Activated T-helper 1 cell treated with anti-CD3 and anti-CD28 coated beads, Interleukin-12 subunit alpha, Interleukin-12 subunit beta, Interleukin-2, Interleukin-4 antibody, amounts not matched to agents 30 ng/mL and 10 ng/mL and 1 ng/mL, durations not matched to agents 14 hours and 24 hours and 36 hours (primary cell): ENCODE measurements at places on chromosomes 4 and X.

DNA sequence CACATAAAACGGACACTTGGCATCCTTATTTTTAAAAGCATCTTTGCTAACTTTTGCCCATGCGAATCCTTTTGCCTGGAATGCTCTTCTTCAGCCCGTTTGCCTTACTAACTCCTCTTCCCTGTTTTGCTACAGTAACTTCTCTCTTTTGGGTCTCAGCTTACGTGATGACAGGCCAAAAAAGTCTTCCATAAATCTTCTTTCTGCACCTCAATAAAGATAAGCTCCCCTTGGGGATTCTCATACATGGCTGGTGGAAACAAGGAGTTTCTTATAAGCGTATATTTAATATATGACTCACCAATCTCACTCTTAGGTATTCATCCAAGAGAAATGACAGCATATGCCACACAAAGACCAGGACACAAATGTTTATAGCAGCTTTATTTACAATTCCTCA lies 192.7 kb downstream of the RCHY1 start:
- no peaks in the 10 kb centered on the region for H3K4me1 ChIP-seq
- H3K27ac ChIP-seq, result no peak overlapping the region
- no peaks in the 10 kb centered on the region for H3K36me3 ChIP-seq

GRCh38 chr4:141804836-141805235 lies 168.5 kb downstream of the IL15 start:
- H3K27ac ChIP-seq, result no peak overlapping the region
- H3K4me1 ChIP-seq, result no peaks in the 10 kb centered on the region
- H3K27me3 ChIP-seq, result no peaks in the 10 kb centered on the region
- no peak overlapping the region for H3K4me3 ChIP-seq
- no peaks in the 10 kb centered on the region for H3K36me3 ChIP-seq
- no peak for DNase-seq

GRCh38 chrX:85930099-85930498 lies 117.3 kb downstream of the CHM start:
- H3K27me3 ChIP-seq, result no peaks in the 10 kb centered on the region
- H3K4me1 ChIP-seq, result no peaks in the 10 kb centered on the region
- no peak overlapping the region for H3K27ac ChIP-seq

- DNase-seq, result no peak
- no peak overlapping the region for H3K27ac ChIP-seq
- H3K36me3 ChIP-seq, result no peaks in the 10 kb centered on the region
- H3K27me3 ChIP-seq, result peaks cover 5% of the 10 kb centered on the region
Observed at GRCh38 chr4:183540410-183541009, 35.7 kb downstream of the ING2 start.

- no peaks in the 10 kb centered on the region for H3K36me3 ChIP-seq
- no peaks in the 10 kb centered on the region for H3K27me3 ChIP-seq
- no peak overlapping the region for H3K4me3 ChIP-seq
- DNase-seq, result no peak
- H3K27ac ChIP-seq, result no peak overlapping the region
Observed at GRCh38 chr4:93513851-93514250, 314.7 kb upstream of the ATOH1 start.

DNA sequence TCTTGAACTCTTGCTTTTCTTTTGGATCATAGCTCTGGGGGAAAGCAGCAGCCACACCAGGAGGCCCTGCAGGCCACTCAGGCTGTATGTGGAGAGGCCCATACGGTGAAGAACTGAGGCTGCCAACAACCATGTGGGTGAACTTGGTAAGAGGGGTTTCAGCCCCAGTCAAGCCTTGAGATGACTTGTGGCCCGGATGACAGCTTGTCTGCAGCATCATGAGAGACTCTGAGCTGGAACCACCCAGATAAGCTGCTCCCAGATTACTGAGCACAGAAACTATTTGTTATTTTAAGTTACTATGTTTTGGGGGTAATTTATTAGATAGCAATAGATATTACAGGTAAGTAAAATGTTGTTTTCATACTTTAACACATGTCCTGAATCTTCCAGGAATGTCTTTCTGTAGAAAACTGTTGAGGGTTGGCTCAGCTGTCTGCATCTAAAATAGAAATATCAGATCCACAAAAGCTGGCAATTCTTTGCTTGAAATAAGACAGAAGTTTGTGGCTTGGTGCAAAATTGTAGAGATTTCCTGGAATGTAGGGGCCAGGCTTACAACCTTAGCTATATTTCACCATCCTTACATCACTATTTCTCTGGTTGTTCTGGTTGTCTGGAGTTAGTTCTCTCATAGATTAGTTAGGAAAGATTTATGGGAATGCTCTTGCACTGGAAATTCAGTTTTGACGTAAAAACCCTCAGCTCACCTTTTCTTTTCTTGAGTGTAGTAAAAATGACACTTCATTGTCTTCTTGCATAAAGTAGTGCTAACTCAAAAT lies 272.1 kb downstream of the RAPGEF2 start:
- no peaks in the 10 kb centered on the region for H3K4me1 ChIP-seq
- no peak for DNase-seq
- no peak overlapping the region for H3K4me3 ChIP-seq
- no peaks in the 10 kb centered on the region for H3K36me3 ChIP-seq
- peaks cover 4% of the 10 kb centered on the region for H3K27me3 ChIP-seq
- no peak overlapping the region for H3K27ac ChIP-seq

- DNase-seq, result no peak
- H3K4me3 ChIP-seq, result no peak overlapping the region
- no peaks in the 10 kb centered on the region for H3K4me1 ChIP-seq
- H3K27me3 ChIP-seq, result no peaks in the 10 kb centered on the region
Observed at GRCh38 chrX:118448273-118448783, 47.3 kb upstream of the DOCK11 start.

- no peaks in the 10 kb centered on the region for H3K27me3 ChIP-seq
- no peak overlapping the region for H3K4me3 ChIP-seq
- no peaks in the 10 kb centered on the region for H3K4me1 ChIP-seq
- no peak for DNase-seq
Observed at GRCh38 chrX:73965833-73966232, 338.1 kb upstream of the ZCCHC13 start.

GRCh38 chr4:179605196-179605595 lies 2163.0 kb upstream of the AGA start:
- no peak overlapping the region for H3K27ac ChIP-seq
- no peaks in the 10 kb centered on the region for H3K4me1 ChIP-seq
- H3K4me3 ChIP-seq, result no peak overlapping the region
- no peaks in the 10 kb centered on the region for H3K27me3 ChIP-seq
- DNase-seq, result no peak

DNA sequence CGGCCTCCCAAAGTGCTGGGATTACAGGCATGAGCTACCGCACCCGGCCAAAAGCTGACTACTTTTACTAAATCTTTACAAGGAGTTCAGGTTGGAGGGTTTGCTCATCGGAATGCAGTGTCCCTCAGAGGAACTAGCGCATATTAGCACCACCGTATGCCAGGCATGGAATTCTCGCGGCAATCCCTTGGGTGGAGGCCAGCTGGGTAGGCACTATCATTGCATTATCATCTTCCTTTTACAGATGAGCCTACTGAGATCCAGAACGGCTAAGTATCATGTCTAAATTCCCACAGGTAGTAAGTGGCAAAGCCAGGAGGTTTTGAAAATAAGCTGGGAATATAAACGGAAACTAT lies 6.1 kb upstream of the CXorf66 start:
- no peak overlapping the region for H3K27ac ChIP-seq
- no peak overlapping the region for H3K4me3 ChIP-seq
- DNase-seq, result no peak
- H3K27me3 ChIP-seq, result peaks cover 3% of the 10 kb centered on the region

- peaks cover 7% of the 10 kb centered on the region for H3K4me1 ChIP-seq
- no peak overlapping the region for H3K4me3 ChIP-seq
- no peaks in the 10 kb centered on the region for H3K27me3 ChIP-seq
- H3K27ac ChIP-seq, result no peak overlapping the region
Observed at GRCh38 chrX:148316446-148316845, 184.0 kb upstream of the AFF2 start.

DNA sequence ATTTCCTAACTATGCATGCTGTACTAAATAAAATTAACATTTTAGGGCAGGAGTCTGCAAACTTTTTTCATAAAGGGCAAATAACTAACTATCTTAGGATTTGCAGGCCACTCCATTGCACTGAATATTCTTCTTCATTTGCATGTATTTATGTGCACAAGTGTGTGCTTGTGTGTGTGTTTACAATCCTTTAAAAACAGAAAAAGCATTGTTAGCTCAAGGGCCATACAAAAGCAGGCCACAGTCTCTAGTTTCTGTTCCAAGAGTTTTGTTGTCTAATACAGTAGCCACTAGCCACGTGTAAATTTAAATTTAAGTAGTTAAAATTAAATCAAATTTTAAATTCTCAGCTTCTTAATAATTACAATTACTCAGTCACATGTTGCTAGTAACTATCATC lies 621.8 kb downstream of the TMA16 start:
- no peaks in the 10 kb centered on the region for H3K36me3 ChIP-seq
- H3K27ac ChIP-seq, result no peak overlapping the region
- H3K4me3 ChIP-seq, result no peak overlapping the region
- no peaks in the 10 kb centered on the region for H3K27me3 ChIP-seq
- no peak for DNase-seq

GRCh38 chr4:147801820-147802219 lies 69.9 kb downstream of the ARHGAP10 start:
- H3K4me1 ChIP-seq, result peaks cover 53% of the 10 kb centered on the region
- no peak overlapping the region for H3K27ac ChIP-seq
- no peak overlapping the region for H3K4me3 ChIP-seq
- peaks cover 13% of the 10 kb centered on the region for H3K36me3 ChIP-seq

DNA sequence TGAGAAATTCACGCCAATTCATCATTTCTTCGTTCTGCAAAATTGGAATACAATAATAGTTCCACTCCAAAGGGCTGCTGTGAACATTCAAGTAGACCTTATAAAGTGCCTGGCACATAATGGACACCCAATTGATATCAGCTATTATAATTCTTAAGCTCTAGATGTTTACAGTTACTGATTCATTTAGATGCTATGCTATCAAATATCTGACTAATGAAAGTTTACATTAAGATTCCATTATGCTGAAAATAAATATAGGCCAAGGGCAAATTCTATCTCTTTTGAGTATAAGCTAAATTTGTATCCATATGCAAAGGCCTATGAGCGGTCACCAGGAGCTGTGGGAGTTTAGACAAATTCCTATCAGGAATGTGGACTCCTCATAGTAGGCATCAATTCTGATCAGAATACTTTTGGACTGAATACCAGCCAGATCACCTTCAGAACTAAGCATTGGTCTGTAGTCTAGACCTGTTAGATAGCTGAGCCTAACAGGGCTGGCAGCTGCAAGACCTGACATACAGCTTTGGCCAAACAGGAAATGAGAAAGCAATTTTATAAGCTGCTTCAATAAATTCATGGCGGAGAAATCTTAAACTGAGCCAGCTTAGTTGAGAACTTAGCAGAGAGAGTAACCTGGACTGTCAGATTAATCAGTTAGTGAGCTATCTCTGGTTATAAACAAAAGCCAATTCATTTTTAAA lies 384.3 kb upstream of the ACTRT1 start:
- no peaks in the 10 kb centered on the region for H3K36me3 ChIP-seq
- H3K4me3 ChIP-seq, result no peak overlapping the region
- H3K27ac ChIP-seq, result no peak overlapping the region
- no peaks in the 10 kb centered on the region for H3K27me3 ChIP-seq
- no peaks in the 10 kb centered on the region for H3K4me1 ChIP-seq

DNA sequence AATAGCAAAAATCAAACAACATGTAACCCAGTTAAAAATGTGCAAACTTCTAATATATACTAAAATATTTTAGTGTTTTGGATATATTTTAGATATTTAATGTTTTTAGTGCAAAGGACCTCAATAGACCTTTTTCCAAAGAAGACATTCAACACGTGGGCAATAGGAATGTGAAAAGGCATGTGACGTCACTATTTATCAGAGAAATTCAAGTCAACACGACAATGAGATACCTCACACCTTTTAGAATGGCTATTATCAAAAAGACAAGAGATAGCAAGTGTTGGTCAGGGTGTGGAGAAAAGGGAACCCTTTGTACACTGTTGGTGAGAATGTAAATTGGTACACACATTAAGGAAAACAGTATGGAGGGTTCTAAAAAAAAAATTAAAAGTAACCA lies 115.6 kb upstream of the FAM47B start:
- H3K27me3 ChIP-seq, result no peaks in the 10 kb centered on the region
- no peaks in the 10 kb centered on the region for H3K4me1 ChIP-seq
- no peaks in the 10 kb centered on the region for H3K36me3 ChIP-seq
- no peak for DNase-seq
- no peak overlapping the region for H3K4me3 ChIP-seq

GRCh38 chr4:88158038-88158488 lies 376 bp downstream of the ABCG2 start:
- peak overlapping the region; percentile 80 for H3K4me3 ChIP-seq
- H3K4me1 ChIP-seq, result peaks cover 17% of the 10 kb centered on the region
- peaks cover 18% of the 10 kb centered on the region for H3K27me3 ChIP-seq
- DNase-seq, result no peak
- peak overlapping the region; percentile 16 for H3K27ac ChIP-seq

DNA sequence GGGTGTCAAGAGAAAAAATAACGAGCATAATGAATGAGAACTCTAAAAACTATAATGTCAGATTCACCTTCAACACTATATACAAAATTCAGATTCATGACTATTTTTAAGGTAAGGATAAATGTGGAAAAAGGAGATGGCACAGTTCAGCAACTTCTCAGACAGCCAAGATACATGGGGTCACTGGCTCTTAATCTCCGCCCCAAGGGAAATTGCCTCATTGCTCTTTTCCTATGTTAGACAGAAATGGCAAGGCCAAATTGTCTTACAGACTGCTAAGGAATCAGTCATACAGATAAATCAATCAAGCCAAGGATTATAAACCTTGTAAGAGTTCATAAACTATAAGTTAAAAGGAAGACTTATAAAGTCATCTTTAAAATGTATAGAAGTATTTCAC lies 183.4 kb downstream of the OPHN1 start:
- H3K4me3 ChIP-seq, result no peak overlapping the region
- no peaks in the 10 kb centered on the region for H3K27me3 ChIP-seq
- no peaks in the 10 kb centered on the region for H3K36me3 ChIP-seq
- H3K27ac ChIP-seq, result no peak overlapping the region

DNA sequence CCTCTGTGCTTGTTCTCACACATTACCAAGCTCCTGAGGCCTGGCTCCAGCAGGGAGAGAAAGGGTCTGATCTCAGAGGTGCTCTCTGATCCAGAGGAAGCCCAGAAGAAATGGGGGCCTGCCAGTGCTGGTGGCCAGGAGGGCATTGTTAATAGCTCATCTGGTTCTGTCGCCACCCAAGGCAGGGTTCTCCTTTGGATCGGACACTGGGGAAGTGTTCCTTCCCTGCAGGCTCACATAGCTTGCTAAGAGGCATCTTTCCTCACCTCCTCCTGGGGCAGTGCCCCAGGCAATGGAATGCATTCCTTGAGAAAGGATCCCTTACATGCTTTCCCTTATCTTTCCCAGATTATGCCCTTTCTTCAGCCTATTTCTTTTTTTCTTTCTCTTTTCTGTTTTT lies 53.8 kb downstream of the RBM47 start:
- H3K4me3 ChIP-seq, result no peak overlapping the region
- H3K4me1 ChIP-seq, result peaks cover 49% of the 10 kb centered on the region
- no peak for DNase-seq
- H3K27ac ChIP-seq, result no peak overlapping the region
- no peaks in the 10 kb centered on the region for H3K27me3 ChIP-seq

GRCh38 chr4:166006217-166006616 lies 133.2 kb downstream of the TLL1 start:
- H3K36me3 ChIP-seq, result no peaks in the 10 kb centered on the region
- no peak for DNase-seq
- H3K27ac ChIP-seq, result no peak overlapping the region
- no peaks in the 10 kb centered on the region for H3K4me1 ChIP-seq

- H3K36me3 ChIP-seq, result no peaks in the 10 kb centered on the region
- H3K27ac ChIP-seq, result no peak overlapping the region
- H3K4me3 ChIP-seq, result no peak overlapping the region
- peaks cover 2% of the 10 kb centered on the region for H3K27me3 ChIP-seq
- no peaks in the 10 kb centered on the region for H3K4me1 ChIP-seq
Observed at GRCh38 chrX:117895418-117895817, 221.2 kb downstream of the KLHL13 start.
